Naive thymus-derived CD4-positive, alpha-beta T cell (primary cell): ENCODE measurements at places on chromosomes 12 and 14. TPM values are rescaled to one million over a fixed set of nuclear protein-coding genes. Genes with fewer than 3 reads are reported as not detected.
A peak's percentile ranks its signal among the peaks of the same experiment; 100 is the strongest.

GRCh38 chr12:91574391-91574790 lies 391.8 kb upstream of the DCN start:
- peaks cover 5% of the 10 kb centered on the region for H3K4me1 ChIP-seq
- no peak overlapping the region for H3K4me3 ChIP-seq
- no peaks in the 10 kb centered on the region for H3K36me3 ChIP-seq
- H3K27ac ChIP-seq, result no peak overlapping the region

GRCh38 chr14:76191297-76191696 lies 39.6 kb downstream of the GPATCH2L start:
- H3K27ac ChIP-seq, result no peak overlapping the region
- H3K4me1 ChIP-seq, result no peaks in the 10 kb centered on the region
- DNase-seq, result no peak

GRCh38 chr14:55936691-55937090 lies 181.5 kb upstream of the PELI2 start:
- no peak overlapping the region for H3K4me3 ChIP-seq
- no peaks in the 10 kb centered on the region for H3K36me3 ChIP-seq
- no peak overlapping the region for H3K27ac ChIP-seq
- H3K4me1 ChIP-seq, result no peaks in the 10 kb centered on the region

- H3K27ac ChIP-seq, result no peak overlapping the region
- H3K27me3 ChIP-seq, result peaks cover 3% of the 10 kb centered on the region
- H3K4me1 ChIP-seq, result no peaks in the 10 kb centered on the region
- H3K36me3 ChIP-seq, result no peaks in the 10 kb centered on the region
These were observed 92.8 kb downstream of the SCN8A start for GRCh38 chr12:51683763-51684357.

GRCh38 chr12:57983146-57983857 lies 41.9 kb downstream of the ATP23 start:
- H3K4me1 ChIP-seq, result no peaks in the 10 kb centered on the region
- no peak overlapping the region for H3K4me3 ChIP-seq
- no peak for DNase-seq
- no peak overlapping the region for H3K27ac ChIP-seq

DNA sequence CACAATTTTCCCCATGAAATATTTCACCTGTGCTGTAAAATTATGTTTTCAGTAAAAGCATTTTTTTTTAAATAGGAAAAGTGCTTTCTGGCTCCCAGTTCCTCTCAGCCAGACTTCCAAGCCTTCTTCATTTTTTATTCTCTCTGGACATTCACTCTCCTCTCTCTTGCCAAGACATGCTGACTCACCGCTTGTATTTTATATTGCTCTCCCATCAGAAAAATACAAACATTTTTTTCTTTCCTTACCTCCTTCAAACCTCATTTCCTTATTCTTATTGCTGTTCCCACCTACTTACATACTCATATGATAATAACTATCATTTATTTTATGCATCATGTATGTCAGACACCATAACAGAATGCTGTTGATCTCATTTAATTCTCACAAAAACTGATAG lies 37.7 kb upstream of the ZNF641 start:
- no peak overlapping the region for H3K4me3 ChIP-seq
- H3K4me1 ChIP-seq, result no peaks in the 10 kb centered on the region
- no peak overlapping the region for H3K27ac ChIP-seq
- H3K36me3 ChIP-seq, result no peaks in the 10 kb centered on the region
- no peak for DNase-seq
- H3K27me3 ChIP-seq, result no peaks in the 10 kb centered on the region

- peak overlapping the region; percentile 99 for H3K4me3 ChIP-seq
- H3K4me1 ChIP-seq, result peaks cover 34% of the 10 kb centered on the region
- DNase-seq, result no peak
- H3K36me3 ChIP-seq, result no peaks in the 10 kb centered on the region
- no peaks in the 10 kb centered on the region for H3K27me3 ChIP-seq
These were observed 1.1 kb downstream of the TOGARAM1 start for GRCh38 chr14:44963044-44963528.

GRCh38 chr12:6277982-6278438 lies 32.5 kb upstream of the PLEKHG6 start:
- peak overlapping the region; percentile 23 for H3K4me3 ChIP-seq
- peaks cover 3% of the 10 kb centered on the region for H3K4me1 ChIP-seq
- peaks cover 3% of the 10 kb centered on the region for H3K27me3 ChIP-seq
- DNase-seq, result no peak
- no peak overlapping the region for H3K27ac ChIP-seq
- H3K36me3 ChIP-seq, result no peaks in the 10 kb centered on the region

Gene CFAP251
- 0.88 TPM for total RNA-seq

Gene TMEM121
- 3.7 TPM for total RNA-seq

Gene ACOT4
- 0.74 TPM for total RNA-seq

Gene TSPAN19
- total RNA-seq, result not detected
